NCI-H2107 (cell line): ENCODE measurements at places on chromosomes 7 and 10.

DNA sequence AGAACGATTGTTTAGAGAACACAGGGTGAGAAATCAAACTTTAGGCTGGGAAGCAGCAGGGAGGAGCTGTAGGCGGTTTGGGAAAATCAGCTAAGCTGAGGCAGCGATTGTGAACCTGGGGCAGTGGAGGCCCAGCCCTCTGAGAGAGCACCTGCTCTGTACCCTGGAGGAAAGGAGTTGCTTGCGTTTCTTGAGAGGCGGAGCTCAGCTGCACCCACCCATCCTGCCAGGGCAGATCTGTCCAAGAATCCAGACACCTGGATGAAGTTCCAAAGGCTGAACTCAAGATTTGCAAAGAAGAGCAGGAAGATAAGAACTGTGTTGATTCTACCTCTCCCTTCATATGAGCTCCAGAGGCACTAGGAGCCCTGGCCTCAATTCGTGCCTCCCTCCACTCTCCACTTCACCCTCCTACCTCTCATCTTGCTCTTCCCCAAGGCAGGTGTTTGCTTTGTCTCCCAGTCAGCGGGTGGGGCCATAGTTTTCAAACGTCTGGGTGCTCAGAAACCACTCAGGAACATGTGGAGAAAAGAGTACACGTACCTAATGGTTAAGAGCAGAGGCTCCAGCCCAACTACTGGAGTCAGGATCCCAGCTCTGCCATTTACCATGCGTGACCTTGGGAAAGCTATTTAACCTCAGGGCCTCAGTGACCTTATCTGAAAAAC, 21.5 kb upstream of the TMEM213 start:
- DNase-seq: peak; percentile 90

DNA sequence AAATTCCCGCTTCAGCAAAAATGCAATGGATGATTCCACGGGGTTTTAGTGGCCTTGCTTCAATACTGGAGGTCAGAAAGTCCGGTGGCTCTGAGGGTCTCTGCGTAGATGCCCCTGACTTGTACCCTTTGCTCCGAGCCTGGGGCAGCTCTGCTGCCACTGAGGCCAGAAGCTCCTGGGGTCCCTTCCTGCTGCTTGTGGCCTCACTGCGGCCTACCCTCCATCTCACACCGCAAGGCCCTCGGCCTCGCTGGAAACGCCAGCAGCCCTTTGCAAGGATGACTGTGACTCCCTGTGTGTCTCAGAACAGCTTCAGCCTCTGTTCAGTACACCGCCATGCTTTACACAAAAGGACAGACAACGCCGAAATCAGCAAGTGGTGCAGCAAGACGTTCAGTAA, 244.8 kb downstream of the ACTR3B start:
- DNase-seq: no peak

DNA sequence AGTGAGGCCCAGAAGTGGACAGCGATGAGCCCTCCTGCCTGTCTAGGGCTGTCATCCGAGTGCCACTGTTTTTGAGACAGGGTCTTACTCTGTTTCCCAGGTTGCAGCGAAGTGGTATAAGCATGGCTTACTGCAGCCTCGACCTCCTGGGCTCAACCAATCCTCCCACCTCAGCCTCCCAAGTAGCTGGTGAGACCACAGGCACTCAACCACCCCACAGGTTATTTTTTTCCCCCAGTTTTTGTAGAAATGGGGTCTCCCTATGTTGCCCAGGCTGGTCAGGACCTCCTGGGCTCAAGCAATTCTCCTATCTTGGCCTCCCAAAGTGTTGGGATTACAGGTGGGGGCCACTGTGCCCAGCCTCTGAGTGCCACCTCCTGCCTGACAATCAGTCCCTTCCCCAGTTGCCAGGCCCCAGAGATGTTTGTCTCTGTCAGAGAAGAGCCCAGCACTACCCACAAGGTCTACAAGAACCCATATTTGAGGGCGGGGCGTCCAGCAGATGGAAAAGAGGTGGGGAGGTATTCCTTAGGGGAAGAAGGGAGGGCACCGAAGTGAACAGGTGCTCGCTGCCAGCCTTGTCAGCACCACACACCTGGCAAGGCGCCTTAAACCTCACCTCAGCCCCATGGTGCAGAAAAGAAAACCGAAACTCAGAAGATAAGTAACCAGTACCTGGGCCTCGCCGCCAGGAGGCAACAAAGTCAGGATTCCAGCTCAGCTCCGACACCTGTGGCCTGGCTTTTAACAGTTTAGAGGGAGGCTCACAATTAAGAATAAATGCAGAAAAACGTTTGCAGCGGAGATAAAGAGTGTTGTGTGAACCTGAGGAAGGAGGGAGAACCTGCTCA, 77.4 kb upstream of the ANLN start:
- peak; percentile 49 for DNase-seq

- no peak for DNase-seq
Measured at GRCh38 chr10:59905731-59906416, 482 bp downstream of the CCDC6 start.

DNA sequence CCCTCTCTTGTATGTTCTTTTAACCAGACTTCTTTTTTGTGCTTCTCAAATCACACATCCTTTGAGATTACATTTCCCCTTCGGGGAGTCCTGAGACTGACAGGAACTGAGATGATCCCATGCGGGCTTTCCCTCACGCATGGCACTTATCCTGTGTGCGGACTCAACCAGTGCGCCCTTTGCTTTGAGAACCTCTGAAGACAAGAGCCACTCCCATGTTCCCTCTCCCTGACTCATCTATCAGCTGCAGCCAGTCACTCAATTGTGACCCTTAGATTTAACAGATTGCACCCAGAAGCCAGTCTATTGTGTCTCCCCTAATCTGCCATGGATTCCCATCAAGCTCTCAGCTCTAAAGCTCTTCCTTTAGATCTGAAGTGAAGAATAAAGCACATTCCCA, 353.9 kb upstream of the MEOX2 start:
- no peak for DNase-seq

- no peak for DNase-seq
Measured at GRCh38 chr7:17697128-17697881, 243.0 kb downstream of the SNX13 start.

DNA sequence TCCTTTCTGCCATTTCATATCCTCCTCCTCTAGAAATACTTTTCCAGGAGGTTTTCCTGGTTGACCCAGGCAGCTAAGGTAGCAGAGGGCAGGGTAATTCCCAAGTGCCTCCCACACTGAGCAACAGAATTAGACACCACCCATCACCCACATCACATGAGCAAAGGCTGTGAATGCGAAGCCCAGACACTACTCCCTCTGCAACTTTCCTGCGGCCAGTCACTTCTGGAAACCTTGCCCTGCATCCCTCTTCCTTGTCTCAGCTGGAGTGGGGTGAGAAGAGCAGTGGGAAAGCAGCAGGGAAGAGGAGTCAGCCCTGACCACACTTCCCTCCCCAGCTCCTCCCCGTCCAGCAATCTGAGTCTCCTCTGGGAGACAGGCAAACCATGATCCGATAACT, 15.2 kb downstream of the TMEM176B start:
- no peak for DNase-seq

- no peak for DNase-seq
Measured at GRCh38 chr10:74977913-74978847, 133.3 kb upstream of the SAMD8 start.

- no peak for DNase-seq
Measured at GRCh38 chr7:86785641-86786040, 141.9 kb downstream of the GRM3 start.

DNA sequence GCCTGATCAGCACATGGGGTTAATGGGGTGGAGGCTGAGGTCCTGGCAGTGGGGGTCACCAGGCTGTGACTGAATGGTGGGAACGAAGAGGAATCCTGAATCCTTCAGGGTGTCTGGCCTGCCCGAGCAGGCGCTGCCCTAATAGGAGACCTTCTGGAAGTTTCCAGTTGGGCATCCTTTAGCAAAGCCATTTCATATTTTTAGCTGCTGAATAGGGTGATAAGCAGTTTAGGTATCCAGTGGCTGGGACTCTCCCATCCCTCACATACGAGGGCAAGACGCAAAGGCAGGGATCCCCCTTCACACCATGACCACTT, 159.3 kb downstream of the SH3PXD2A start:
- no peak for DNase-seq

DNA sequence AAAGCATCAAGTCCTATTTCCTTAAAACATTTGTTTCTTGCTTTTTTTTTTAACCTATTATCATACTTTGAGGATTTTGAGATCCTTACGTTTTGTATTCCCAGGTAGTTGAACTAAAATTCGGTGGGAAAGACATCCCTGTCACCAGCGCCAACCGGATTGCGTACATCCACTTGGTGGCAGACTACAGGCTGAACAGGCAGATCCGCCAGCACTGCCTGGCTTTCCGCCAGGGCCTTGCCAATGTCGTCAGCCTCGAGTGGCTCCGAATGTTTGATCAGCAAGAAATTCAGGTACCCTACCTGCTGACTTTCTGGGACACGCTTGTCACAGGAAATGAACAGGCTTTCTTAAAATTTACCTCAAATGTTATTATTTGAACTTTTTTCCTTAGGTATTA, 83.0 kb upstream of the DNAJB6 start:
- DNase-seq: peak; percentile 85

- no peak for DNase-seq
Measured at GRCh38 chr7:1268866-1269265, 36.2 kb downstream of the UNCX start.

- no peak for DNase-seq
Measured at GRCh38 chr10:60425392-60426110, 35.9 kb upstream of the ANK3 start.

GRCh38 chr10:35540296-35541164, 64.6 kb upstream of the GJD4 start:
- no peak for DNase-seq

- DNase-seq: no peak
Measured at GRCh38 chr10:18399158-18399557, 252.2 kb downstream of the NSUN6 start.

GRCh38 chr10:123295644-123296043, 141.4 kb downstream of the BUB3 start:
- no peak for DNase-seq

DNA sequence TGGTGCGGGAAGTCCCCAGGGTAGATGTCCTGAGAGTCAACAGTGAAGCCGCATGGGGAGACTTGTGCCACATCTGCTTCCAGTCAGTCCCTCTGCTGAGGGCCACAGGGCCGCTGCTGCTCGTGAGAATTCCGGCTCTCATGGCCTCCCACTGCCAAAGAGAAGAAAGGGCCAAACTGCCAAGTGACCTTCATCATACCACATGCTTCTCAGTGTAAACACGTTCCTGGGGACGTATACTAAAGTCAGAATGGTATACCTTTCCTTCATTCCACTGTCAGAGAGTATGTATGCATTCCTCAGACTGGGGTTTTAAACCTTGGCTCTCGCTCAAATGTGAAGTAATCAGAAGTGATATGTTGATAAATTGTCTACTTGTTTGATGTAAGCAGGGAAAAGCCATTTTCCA, 52.8 kb upstream of the SEC61G start:
- DNase-seq: no peak

DNA sequence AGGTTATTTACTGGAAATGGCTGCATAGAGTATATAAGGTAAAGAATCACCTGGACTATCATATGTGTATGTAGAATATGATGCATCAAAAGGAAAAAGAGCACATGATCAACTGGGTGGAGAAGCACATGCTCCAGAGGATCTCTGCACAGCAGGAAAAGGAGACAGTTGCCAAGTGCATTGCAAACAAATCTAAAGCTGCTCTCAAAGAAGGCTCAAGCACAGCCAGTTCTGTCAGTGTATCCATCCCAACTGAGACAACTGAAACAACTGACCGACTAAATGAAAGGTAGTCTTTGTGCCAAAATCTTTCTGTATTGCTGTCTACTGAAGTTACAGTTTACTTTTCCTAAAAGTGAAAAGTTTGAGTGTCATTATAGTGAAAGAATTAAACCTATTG, 83.2 kb upstream of the SGCE start:
- no peak for DNase-seq

DNA sequence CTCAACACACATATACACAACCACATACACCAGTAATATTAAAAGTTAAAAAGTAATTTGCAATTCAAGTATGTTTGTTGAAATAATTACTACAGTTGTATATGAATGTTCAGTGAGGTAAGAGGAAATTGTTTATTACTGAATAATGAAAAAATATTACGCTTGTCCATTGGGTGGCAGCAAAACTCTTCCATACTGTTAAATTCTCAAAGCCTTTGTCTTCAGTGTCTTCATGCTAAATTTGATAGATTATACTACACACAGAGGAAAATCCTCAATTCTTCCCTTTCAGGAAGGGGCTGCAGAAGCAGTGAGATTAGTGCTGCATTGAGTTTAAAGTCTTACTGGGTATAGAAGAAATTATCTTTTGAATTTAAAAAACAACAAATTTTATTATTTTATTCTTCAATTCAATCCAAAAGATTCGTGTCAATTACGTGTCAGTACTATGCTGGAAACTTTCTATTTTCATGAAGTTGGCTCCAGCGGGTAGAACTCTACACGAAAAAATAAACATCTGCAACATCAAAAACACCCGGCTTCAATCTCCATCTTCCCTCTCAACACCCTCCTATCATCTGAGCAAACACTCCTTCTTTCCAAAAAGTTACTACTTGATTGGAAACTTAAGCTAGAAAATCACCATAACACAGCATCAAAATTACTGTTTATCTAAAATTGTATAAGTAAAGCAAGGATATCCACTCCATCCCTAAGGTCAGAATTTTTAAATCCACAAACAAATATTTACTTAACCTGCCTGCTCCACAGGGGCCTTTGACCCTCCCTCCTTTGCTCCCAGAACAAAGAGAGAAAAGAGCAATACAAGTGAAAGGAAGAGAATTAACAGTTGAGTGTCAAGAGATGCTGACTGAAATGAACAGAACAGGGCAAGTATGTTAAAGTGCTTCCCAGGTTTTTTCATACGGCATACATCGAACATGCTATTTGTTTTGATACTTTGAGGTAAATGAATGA, 37.0 kb upstream of the TES start:
- peak; percentile 36 for DNase-seq

GRCh38 chr7:24825381-24825794, 68.1 kb upstream of the GSDME start:
- DNase-seq: no peak
